ENCODE measurements at places on chromosomes 6 and 20. TPM values are rescaled to one million over a fixed set of nuclear protein-coding genes. Genes with fewer than 3 reads are reported as not detected.

Gene IMPG1
- not detected for total RNA-seq

Gene CST8
- total RNA-seq: not detected

Gene E2F1
- total RNA-seq: 1.4 TPM

Gene OTOR
- not detected for total RNA-seq

Gene MUC21
- total RNA-seq: not detected

Gene OOEP
- total RNA-seq: not detected

Gene LTB
- not detected for total RNA-seq

Gene SPATS1
- total RNA-seq: not detected

Gene REM1
- total RNA-seq: not detected

Gene ZNF391
- 1.8 TPM for total RNA-seq

Gene LHFPL5
- not detected for total RNA-seq

Gene BPIFB1
- not detected for total RNA-seq

Gene SSTR4
- total RNA-seq: not detected

Gene NHLRC1
- total RNA-seq: 3.5 TPM

Gene BCAS1
- total RNA-seq: 2.3 TPM

Gene OPRM1
- total RNA-seq: not detected

Gene SFTA2
- not detected for total RNA-seq

Gene CRISP3
- total RNA-seq: 4.1 TPM

Gene MATN4
- total RNA-seq: 0.61 TPM

Gene RBL1
- 4.5 TPM for total RNA-seq

Gene TRIM31
- not detected for total RNA-seq

Gene CLDN20
- 0.34 TPM for total RNA-seq

Gene CAGE1
- total RNA-seq: not detected

Gene PTGIS
- 5.5 TPM for total RNA-seq

Gene APOM
- total RNA-seq: 1.7 TPM

Gene GSTA3
- 17.8 TPM for total RNA-seq

Gene LGSN
- total RNA-seq: not detected

Gene ZC2HC1B
- total RNA-seq: not detected

Gene LATS1
- total RNA-seq: 24.0 TPM

Gene TFAP2D
- not detected for total RNA-seq

Gene CDC25B
- total RNA-seq: 13.5 TPM

Gene LPA
- total RNA-seq: not detected

Gene LAMA4
- total RNA-seq: 16.2 TPM

Gene RNF182
- not detected for total RNA-seq

Gene PAX1
- 2.8 TPM for total RNA-seq

Data from lower leg skin (tissue), 4 donors.